ENCODE measurements at places on chromosomes 4 and X. TPM values are rescaled to one million over a fixed set of nuclear protein-coding genes. Genes with fewer than 3 reads are reported as not detected.

Gene HTR2C
- not detected for total RNA-seq

Gene CCNG2
- total RNA-seq: 25.6 TPM

Gene KIF4A
- total RNA-seq: 39.6 TPM

Gene PNMA5
- total RNA-seq: not detected

Gene DCAF12L1
- total RNA-seq: not detected

Gene ASB12
- not detected for total RNA-seq

Gene CSAG2
- total RNA-seq: not detected

Gene CHST7
- 1.5 TPM for total RNA-seq

Gene SMIM10
- total RNA-seq: 7.9 TPM

DNA sequence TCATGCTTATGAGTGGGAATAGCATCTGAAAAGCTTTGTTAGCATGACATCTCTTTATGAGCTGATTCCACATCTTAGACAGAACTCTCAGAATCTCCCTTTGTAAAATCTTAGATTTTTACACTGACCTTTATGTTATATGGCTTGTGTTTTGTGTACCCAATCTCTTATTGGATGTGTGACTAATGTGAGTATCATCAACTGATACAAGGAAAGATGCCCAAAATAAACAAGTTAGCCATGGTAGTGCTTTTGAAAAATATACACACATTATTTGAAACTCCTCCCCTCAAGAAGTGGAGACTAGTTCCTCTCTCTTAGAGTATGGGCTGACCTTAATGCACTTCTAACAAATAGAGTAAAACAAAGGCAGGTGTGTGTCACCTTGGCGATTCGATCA lies 160.1 kb upstream of the NRK start:
- DNase-seq: no peak

GRCh38 chr4:57496697-57497471 lies 386.7 kb upstream of the IGFBP7 start:
- no peak for DNase-seq

GRCh38 chrX:38664285-38664684 lies 102.9 kb downstream of the TSPAN7 start:
- DNase-seq: peak; percentile 13

GRCh38 chr4:88610771-88611170 lies 18.5 kb downstream of the HERC3 start:
- no peak for DNase-seq

GRCh38 chrX:16661495-16661894 lies 11.5 kb downstream of the S100G start:
- no peak for DNase-seq

- no peak for DNase-seq
These were observed 110.7 kb downstream of the ABCB7 start for GRCh38 chrX:75045369-75045768.

DNA sequence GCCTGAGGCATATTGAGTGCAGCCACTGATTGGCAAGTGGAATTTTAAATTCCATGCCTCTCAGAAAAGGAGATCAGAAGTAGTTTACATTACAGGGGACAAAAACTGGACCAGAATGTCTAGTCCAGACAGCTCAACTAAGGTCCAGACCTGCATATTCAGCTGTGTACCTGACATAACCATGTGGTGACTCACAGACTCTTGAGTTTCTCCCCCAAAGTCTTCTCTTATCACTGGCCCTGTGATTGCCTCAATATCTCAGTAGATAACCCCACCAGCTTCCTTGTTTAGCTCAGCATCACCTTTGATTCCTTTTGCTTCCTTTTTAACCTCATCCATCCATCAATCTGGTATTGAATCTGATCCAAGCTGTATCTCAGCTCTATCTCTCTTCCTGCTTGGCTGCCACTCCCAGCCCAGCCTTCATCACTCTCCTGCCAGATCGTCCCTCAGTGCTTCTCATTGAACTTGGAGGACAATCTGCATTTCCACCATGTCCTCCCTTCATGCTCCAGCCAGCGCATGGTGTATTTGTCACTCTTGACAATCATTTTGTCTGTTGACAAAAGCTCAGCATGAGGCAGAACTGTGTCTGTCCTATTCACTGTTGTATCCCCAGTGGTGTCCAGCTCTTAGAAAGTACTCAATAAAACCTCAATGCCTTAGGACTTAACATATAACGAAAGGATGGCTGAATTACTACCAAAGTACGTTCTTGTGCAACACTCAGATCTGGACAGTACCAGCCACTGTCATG lies 27.8 kb upstream of the SLC2A9 start:
- DNase-seq: peak; percentile 49

GRCh38 chrX:149630681-149631233 lies 835 bp downstream of the TMEM185A start:
- no peak for DNase-seq

DNA sequence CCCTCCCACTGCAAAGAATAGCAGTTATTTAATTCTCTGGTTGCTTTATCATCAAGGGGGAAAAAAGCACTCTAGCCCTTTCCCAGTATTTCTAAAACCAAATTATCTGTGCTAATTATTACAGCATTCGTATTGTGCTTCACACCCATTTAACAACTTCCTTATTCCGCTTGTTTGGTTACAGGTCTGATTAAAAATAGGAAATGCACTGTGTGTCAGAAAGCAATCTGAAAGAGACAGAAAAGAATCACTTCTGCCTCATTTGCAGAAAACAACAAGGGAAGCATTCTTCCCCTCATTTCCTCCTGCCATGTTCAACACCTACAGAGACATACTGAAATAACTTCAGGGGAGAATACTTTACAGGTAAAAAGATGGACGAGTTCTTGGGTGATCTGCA lies 114.9 kb upstream of the MAP3K15 start:
- no peak for DNase-seq

DNA sequence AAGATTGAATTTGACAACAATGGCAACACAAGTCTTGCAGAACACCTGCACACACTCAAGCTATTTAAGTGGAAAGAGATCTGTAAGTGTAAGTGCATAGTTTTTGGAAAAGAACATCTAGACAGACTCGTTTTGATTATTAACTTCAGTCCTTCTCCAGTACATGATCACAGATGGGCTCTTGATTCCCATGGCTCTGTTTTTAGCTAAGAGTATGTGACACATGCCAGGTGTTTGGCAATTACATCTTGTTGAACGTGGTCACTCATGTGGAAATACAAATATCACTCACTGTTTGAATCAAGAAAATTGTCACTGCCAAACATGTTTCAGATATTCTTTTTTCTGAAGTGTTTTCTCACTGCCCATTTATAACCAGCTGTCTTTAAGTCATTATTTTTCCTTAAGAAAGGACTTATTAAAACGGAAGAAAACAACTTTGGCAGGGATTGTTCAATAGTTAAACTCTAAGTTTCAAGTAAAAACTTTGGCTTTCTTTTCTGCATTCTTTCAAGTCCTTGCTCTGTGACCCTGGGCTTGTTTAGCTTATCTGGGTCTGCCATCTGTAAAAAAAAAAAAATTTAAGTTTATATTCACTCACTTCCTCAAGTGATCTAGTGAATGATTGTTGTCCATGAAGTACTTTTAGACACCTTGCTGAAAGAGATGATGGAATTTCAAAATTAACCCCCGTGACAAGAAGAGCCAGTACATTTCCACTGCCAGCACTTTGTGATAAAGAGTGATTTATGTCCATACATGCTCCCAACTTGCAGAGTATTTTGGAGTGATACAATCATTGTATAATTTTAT lies 125.4 kb downstream of the ATXN3L start:
- no peak for DNase-seq

DNA sequence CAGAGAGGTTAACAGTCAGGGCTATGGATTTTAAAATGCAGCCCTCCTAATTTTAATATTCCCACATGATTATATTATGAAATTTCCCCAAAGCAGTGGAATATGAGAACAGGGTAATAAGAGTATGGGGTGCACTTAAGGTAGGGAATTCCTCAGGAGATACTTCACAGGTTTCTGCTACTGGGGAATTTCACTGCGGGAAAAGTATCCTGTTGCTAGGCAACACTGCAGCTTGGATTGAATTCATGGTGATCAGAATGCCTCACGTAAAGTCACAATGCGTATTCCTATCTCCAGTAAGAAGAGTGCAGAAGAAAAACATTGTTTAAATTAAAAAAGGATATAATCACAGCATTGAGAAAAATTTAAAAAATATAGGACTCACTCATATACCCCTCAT lies 398.1 kb upstream of the RPS6KA3 start:
- DNase-seq: no peak

GRCh38 chr4:121900132-121900983 lies 30.1 kb upstream of the BBS7 start:
- DNase-seq: peak; percentile 62

DNA sequence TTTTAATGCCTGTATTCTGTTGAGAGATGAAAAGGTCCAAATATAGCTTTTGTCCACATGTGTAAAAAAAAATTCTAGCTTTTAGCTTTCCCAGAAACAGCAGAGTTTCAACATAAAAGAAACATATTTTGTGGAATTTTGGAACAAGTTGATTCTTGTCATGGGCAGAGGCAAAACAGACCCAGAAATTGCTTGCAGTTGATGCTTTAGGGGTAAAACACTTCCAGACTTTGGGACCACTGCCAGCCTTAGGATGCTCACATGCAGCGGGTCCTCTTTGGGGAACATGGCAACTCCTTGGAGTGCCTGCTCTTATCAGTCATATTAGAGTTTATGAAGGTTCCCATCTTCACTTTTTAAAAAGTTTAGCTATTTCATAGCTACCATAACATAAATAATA lies 30.4 kb downstream of the DCLK2 start:
- no peak for DNase-seq

DNA sequence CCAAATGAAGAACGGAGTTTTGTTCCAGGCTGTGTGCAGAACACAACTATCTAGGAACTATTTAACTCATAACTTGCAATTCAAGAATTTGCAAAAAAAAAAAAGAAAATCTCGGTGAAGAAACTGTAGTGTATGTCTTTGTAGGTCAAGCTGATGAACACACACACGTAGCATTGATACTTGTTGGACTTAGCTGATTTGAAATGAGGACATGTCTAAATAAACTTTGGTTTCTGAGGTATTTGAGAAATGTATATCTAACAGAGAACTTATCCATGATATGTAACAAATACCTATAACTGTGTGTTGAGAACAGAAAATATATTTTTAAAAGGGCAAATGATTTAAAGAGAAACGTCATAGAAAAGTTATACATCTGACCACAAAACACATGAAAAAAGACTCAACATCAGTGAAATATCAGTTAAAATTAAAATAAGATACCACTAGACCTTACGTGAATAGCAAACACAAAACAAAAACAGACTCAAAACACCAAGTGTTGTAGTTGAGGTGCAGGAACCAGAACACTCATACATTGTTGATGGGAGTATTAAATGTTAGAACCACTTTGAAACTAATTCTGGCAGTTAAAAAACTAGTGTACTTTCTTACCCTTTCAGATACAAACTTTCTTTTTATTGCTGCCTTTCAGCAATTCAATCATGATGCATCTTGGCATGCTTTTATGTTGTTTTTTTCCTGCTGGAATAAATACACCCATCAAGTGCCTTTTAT lies 1535.8 kb upstream of the PCDH10 start:
- no peak for DNase-seq

Measured in Caco-2 (cell line).